ENCODE measurements at places on chromosomes 2 and 18.

DNA sequence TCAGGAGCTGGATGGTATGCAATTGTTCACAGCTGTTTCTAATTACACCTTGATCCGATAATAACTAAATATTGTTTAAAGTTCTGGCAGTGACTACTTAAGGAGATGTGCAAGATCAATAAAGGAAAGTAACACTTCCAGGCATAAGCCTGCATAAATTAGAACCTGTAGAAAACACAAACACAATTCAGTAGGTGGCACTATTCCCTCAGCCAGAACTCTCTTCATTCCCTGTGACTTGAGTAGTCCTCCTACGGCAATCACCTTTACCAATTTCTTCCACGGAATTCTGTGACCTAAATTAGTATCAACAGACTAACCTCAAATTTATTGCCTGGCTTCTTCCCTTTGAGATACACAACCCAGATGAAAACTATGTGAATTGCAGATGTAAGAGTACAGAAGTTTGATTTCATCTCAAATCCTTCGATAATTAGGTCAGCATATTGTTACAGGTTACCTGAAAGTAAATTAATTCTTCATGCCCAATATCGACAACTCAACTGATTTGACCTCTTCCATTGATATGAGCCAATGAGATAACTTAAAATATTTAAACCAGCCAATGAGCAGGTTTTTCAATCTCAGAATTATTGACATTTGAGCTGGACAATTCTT lies 137.8 kb downstream of the PID1 start:
- DNase-seq = no peak

GRCh38 chr2:133504566-133505505 lies 63.4 kb downstream of the NCKAP5 start:
- DNase-seq = no peak

GRCh38 chr2:189116979-189117378 lies 62.6 kb downstream of the COL5A2 start:
- DNase-seq = no peak

DNA sequence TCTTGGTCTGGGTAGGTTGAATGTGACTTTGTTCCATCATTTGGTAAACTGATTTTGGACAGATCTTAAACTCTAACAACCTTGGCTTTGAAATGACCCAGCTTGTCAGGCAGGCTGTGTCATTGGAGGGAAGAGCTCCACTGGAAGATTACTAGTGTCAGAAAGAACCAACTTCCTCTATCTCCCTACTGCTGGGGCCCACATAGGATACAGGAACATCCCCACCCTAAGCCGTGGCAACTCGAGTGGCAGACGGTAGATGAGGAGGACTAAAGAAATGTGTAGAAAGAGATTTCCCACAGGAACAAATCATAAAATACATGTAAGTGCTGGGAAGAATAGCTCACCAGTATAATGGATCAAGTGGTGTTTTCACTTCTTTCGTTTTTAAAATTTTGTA lies 4.3 kb upstream of the G6PC2 start:
- no peak for DNase-seq

GRCh38 chr2:18119883-18120282 lies 241.4 kb downstream of the KCNS3 start:
- DNase-seq = no peak

All from nephron progenitor cell (in vitro differentiated cells).